Head of caudate nucleus (tissue), 42 donors: ENCODE measurements at places on chromosomes 12 and 14.

DNA sequence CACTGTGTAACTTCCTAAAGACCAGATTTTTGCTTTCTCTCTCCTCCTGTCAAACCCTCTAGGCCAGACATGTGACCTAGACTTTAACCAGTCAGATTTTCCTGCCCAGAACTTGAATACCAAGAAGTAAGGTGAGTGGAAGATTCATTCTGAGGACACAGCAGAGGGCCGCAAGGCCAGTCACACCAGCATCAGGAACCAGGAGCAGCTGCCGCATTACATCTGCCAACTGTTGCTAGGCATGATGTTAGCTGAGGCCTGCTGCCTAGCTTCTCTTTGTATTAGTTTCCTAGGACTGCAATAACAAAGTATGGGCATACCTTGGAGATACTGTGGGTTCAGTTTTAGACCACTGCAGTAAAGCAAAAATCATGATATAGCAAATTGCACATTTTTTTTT lies 101.9 kb upstream of the BMP4 start:
- DNase-seq: no peak

GRCh38 chr12:19138956-19139355 lies 9.4 kb downstream of the PLEKHA5 start:
- no peak for DNase-seq

GRCh38 chr12:39401459-39401858 lies 41.5 kb downstream of the KIF21A start:
- no peak for DNase-seq

DNA sequence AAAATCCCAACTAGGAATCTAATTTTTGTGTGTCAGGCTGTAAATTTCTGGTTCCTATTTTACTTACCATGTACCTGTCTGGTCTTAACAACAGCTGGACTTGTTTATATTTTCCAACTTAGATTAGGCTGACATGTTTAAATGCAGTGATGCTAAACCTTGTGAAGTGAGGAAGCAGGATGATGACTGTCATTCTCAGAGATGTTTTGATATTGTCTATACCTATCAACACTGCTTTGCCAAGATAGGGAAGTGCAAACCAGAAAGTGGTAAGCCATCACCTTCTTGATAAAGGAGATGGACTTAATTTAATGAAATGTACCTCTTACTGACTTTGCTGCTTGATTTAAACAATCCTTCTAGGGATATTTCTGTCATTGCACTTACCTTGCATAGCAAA lies 2.1 kb downstream of the BICD1 start:
- no peak for DNase-seq

DNA sequence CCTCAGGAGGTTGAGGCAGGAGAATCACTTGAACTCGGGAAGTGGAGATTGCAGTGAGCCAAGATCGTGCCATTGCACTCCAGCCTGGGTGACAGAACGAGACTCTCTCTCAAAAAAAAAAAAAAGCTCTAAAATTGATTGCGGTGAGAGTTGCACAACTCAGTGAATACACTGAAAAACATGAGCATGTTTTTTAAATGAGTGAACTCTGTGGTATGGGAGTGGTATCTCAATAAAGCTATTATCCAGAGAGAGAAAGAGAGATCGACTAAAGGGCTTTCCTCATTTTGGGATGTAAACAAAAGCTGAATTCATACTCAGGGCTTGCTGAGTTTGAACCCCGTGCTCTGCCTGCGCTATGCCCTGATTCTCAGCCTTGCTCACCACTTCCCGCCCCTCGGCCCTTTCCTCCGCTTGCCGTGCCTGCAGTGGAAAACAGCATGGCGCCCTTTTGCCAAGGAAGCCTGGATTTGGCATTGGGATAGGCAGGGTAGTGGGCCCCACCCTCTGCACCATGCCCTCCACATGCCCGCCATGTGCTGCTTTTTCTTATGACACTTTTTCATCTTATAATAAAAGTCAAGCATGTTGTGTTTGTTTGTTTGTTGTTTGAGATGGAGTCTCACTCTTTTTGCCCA lies 102.5 kb downstream of the LGMN start:
- DNase-seq: no peak

DNA sequence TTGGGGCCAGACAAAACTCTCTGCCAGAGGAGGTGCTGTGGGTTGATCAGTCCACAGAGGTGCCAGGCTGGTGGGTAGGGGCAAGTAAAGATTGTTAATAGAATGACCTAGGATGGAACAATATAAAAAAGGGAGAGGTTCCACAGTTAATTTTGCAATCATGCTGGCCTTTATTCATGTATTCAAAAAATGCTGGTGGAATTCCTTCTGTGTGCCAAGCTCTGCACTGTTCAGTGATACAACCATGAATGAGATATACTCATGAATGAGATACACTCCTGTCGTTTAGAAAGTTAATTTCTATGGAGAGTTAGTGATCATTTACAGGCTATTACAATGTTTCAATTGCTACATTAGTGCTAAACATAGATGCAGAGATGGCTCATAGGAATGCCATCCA lies 252.6 kb upstream of the RMST start:
- no peak for DNase-seq

GRCh38 chr14:96587823-96588385 lies 85.7 kb downstream of the PAPOLA start:
- no peak for DNase-seq

- DNase-seq: no peak
Measured at GRCh38 chr14:98368221-98368620, 903.8 kb downstream of the BCL11B start.

DNA sequence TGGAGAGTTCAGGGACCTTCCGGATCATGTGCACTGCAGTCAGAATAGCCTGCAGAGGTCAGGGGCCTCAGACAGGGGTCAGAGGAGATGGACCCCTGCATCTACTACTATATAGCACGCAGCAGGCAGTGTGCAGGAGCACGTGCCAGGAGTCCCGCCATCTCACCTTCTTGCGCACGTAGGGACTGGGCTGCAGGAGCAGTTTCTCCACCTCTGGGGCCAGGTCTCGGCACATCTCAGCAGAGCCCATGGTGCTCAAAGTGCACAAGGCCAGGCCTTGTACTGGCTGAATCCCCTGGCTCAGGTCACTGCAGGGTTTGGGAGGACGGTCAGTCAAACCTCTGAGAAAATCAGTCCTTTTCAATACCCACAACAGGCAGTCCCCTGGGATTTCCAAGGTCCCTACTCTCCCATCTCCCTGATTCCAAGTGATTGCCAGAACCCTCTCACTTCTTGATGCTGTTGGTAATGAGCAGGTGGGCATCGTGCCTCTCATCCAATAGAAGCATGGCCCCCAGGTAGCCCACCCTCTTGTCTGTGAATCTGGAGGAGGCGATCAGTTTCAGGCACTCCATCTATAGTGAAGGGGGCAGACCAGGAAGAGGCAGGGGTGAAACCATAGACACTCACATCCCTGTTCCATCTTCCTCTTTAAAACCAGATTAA lies 1.3 kb downstream of the AP1G2 start:
- no peak for DNase-seq

DNA sequence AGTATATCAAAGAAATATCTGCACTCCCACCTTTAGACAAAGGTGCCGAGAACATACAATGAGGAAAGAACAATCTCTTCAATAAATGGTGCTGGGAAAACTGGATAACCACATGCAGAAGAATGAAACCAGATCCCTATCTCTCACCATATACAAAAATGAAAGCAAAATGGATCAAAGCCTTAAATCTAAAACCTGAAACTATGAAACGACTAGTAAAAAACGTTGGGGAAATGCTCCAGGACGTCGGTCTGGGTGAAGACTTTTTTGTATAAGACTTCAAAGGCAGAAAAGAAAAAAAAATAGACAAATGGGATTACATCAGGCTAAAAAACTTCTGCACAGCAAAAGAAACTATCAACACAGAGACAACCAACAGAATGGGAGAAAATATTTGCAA lies 83.8 kb downstream of the PPM1A start:
- no peak for DNase-seq

GRCh38 chr12:93140325-93140724 lies 211.2 kb upstream of the EEA1 start:
- no peak for DNase-seq

GRCh38 chr12:83793616-83794015 lies 1106.9 kb downstream of the TMTC2 start:
- no peak for DNase-seq

DNA sequence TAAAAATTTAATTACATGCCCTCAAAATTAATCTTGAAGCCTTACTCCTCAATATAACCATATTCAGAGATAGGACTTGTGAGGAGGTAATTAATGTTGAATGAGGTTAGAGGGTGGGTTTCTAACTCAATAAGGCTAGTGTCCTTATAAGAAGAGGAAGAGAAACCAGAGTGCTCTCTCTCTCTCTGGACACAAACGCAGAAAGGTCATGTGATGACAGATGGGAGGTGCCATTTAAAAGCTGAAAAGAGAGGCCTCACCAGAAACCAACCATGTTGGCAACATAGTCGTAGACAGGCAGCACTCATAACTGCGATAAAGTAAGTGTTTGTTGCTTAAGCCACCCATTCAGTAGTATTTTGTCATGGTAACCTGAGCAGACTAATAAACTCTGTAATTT lies 378.5 kb upstream of the LMO3 start:
- DNase-seq: no peak

DNA sequence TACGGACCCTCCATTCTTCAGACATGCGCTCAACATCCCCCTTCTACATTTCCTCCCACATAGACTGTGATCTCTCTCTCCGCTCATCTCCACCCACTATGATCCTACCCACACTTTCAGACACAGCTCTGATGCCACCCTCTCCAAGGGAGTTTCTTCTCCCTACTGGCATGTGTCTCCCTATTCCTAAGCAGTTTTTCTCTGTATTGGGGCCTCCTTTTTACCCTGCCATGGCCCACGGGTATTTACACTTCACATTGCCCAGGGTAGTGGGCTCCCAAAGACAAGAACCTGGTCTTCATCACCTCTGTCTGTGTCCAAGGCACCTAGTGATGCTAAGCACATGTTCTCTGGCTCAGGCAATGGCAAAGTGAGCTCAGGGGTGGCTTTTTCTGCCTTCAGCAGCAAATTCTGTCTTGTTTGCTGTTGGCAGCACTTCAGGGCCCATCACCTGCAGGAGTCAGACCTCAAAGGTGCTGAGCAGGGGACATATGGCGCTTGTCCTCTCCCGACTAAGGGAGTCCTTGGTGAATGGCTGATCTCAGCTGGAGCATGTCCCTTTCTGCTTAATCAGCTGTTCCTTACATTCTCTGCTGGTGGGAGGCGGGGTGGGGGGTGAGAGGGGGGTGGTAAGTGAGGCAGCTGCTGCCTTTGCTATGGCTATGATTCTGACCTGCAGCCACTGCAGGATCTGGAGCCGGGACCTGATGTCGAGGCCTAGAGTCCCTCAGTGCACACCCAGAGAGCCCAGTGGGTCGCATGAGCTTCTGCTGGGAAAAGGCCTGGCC lies 256.8 kb downstream of the PCNX1 start:
- peak; percentile 30 for DNase-seq

DNA sequence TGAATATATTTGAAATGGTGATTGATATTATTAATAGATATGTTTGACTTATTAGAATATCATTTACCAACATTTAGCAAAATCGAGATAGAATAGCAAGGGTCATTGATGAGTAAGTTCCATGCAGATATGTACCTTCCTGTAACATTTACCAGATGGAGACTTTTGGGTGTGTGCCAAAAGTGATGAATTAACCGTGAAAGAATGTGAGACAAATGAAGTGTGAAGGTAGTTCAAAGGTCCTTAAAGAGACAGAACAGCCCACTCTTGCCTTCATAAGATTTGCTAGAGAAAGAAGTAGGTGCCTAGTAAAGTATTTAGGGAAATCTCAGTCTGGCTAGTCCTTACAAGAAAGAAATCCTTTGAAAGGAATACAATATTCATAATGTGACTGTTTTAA lies 45.5 kb downstream of the FGD4 start:
- DNase-seq: no peak

- DNase-seq: peak; percentile 25
Measured at GRCh38 chr12:131366261-131366871, 344.5 kb upstream of the SFSWAP start.

- DNase-seq: peak; percentile 19
Measured at GRCh38 chr14:99395909-99396530, 84.6 kb downstream of the SETD3 start.

- DNase-seq: no peak
Measured at GRCh38 chr12:16094437-16094836, 183.0 kb downstream of the SLC15A5 start.

GRCh38 chr12:93015871-93016751 lies 87.0 kb upstream of the EEA1 start:
- no peak for DNase-seq
